ENCODE measurements at places on chromosomes 1 and 21.

DNA sequence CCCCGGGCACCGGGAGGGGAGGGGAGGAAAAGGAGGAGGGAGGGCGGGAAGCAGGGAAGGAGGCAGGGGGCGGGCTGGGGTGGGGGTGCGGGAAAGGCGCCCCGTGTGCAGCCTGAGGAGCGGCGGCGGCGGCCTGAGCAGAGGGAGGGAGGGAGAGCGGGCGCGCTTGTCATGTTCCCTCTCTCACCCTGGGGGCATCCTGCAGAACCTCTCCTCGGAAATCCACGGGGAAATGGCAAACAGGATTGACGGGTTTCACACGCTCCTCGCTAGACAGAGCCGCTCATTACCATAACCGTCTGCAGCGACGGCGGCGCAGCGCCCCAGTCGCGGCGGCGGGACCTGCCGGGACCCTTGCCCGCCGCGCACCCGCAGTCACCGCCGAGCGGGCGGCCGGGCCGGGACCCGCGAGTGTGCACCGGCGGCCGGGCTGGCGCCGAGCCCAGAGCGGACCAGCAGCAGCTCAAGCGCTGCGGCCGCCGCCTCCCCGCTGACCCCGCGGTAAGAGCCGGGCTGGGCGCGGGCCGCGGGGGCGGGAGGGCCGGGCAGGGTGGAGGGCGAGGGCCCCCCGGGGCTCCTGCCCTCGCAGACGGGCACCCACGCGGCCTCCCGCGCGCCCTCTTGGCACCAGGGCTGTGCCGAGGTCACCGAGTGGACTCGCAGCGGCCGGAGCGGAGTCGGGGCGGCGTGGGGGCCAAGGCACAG lies at the start of gene SERTAD4:
SERTAD4 (plus strand) TSS at position 286 of the 705 bp plus-strand sequence. CDS start 5,165 bp downstream, outside the sequence.
- no peak for DNase-seq

- peak; percentile 59 for DNase-seq
Observed at GRCh38 chr1:65687428-65688214, 105.1 kb upstream of the PDE4B start.

- peak; percentile 87 for DNase-seq
Observed at GRCh38 chr1:30779294-30780071, 21.9 kb upstream of the LAPTM5 start.

DNA sequence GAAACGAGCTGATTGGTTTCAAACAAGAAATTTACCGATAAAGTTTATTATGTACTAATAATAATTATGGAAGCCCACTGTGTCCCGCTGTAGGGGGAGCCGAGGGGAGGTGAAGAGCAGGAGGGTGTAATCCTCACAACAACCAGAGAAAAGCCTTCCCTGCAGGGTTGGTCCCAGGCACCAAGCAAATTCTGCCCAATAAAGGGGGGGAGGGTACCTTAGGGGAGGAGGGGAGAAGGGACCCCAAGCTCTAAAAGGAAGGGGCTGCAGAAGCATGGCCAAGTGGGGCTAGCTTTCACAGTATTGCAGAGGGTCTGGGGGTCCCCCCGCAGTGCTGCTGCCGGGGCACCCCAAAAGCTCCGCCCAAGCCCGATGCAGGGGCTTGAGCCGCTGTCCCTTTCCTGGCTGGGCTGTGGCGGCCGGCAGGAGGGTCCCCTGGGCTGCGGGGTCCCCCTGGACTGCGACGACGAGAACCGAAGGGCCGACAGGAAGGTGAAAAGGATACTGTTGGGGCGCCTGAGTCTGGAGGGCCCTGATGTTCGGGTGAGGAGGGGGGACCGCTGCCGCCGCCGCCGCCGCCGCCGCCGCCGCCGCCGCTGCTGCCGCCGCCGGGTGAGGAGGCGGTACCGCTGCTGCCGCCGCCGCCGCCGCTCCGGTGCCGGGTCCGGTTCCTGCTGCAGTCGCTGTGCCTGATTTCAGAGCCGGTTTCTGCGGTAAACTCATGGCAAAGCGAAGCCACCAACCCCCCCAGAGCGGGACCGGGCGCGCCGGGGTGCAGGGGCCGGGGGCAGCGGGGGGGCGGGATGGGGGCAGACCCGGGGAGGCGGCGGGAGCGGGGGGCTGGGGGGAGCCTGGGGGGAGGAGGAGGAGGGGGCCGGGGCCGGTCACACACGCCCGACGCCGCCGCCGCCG lies 771 bp downstream of the EIF4G3 start:
- DNase-seq = peak; percentile 39

- no peak for DNase-seq
Observed at GRCh38 chr21:15837645-15838044, 107.9 kb downstream of the USP25 start.

GRCh38 chr1:153849487-153850185 lies 73.1 kb downstream of the GATAD2B start:
- no peak for DNase-seq

- DNase-seq = peak; percentile 45
Observed at GRCh38 chr1:50968821-50969610, 1.0 kb upstream of the CDKN2C start.

DNA sequence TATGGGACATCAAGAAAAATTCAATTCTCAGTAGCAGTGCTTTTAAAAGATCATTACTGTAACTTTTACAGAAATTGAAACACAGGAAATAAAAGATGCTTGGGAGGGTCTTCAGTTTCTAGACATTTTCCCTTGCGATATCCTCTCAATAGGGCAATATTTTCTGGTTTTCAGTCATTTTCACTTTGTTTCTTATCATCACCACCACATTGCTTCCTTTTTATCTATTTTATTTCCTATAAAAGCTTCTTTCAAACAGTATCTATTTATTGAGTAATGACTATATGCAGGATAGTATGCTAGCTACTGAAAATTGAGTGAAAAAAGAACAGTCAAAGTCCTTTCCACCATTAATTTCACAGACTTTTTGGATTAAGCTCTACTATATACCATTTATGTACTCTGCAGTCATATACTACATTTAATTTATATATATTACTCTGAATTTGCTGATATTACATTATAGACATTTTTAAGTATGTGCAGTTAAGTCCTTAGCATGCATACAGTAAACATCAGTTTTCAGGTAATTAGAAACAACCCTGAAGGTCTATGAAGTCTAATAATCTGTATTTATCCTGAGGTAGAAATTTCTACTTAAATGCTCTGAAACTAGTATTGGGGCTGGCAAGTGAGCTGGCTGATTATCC lies 18.7 kb downstream of the TRMT1L start:
- DNase-seq = no peak

DNA sequence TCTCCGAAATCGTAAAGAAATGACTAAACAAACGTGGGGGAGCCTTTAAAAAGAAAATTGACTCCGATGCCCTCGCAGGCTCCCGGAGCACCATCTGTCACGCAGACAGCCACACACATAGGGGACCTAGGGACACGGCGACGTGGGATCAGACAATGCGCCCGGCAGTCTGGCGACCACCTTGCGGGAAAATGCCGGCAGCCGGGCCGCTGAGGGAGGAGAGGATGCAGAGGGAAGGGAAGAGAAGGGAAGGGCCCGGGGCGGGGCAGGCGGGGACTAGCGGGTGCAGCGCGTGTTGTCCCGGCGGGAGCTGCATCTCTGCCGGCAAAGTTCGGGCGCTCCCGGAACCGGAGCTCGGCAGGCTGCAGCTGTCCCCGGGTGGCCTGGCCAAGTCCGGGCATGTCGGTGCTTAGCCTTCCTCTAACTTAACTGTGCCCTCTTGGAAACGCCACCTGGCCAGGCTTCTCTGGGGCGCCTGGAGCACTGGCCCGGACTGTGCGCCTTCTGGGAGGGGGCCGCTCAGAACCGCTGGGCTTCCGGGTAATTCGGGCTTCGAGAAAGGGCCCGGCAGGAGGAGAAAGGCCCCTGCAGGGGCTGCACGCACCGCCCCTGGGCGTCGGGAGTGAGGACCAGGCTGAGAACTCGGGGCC lies 1.8 kb downstream of the NHLH2 start:
- DNase-seq = no peak

GRCh38 chr1:7616076-7616832 lies 154.8 kb upstream of the VAMP3 start:
- DNase-seq = no peak

Measured in activated T-helper 9 cell treated with anti-CD3 and anti-CD28 coated beads, Interleukin-2, amount 50 U/mL, for 16 hours (primary cell).